ENCODE measurements at places on chromosomes 7 and 10.

GRCh38 chr7:107622429-107622828, 38.2 kb upstream of the SLC26A4 start:
- no peak for DNase-seq

- DNase-seq: no peak
Observed at GRCh38 chr7:112648781-112649180, 141.4 kb downstream of the TMEM168 start.

- DNase-seq: no peak
Observed at GRCh38 chr7:87450706-87451105, 24.8 kb downstream of the ABCB4 start.

- DNase-seq: no peak
Observed at GRCh38 chr10:60446851-60447250, 57.2 kb upstream of the ANK3 start.

DNA sequence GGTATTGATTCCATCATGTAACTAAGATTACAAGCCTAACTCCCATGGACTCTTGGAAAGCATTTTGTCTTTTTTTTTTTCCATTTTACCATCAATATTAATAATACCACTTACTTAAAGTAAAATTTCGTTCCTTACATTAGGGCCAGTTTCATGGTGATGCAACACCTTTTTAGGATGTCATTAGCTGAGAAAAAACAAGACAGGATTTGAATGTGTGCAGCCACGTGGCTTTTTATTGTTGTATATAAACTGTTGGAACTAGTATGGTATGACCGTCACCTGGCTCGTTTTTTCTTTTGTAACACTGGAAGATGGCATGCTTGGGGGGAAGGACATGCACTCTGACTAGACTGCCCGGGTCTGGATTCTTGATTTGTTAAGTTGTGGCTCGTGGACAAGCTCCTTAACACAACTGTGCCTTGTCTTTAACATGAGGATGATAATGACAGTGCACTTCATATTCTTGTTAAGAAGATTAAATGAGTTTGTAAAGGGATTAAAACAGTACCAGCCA, 42.1 kb downstream of the ARHGAP21 start:
- DNase-seq: no peak

DNA sequence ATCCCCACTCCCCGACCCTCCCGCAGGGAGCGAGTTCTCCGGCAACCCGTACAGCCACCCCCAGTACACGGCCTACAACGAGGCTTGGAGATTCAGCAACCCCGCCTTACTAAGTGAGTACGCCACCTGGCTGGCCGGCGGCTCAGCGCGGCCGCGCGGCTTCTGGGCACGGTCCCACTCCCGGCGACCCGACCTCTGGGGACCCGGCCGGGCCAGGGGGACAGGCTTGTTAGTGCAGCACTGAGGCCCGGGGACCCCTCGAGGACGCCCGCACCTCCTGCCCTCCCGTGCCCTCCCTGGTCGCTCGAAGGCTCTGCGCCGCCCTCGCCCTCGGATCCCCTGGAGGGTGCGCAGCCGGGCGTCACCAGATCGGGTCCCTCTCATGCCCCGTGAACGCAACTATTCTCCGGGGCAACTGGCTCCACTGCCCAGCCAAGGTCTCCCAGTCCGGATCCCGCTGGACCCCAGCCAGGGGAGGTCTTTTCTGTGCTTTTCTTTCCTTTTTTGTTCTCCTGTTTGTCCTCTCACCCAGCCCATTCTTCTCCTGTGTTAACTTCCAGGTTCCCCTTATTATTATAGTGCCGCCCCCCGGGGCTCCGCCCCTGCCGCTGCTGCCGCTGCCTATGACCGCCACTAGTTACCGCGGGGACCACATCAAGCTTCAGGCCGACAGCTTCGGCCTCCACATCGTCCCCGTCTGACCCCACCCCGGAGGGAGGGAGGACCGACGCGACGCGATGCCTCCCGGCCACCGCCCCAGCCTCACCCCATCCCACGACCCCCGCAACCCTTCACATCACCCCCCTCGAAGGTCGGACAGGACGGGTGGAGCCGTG, 81.8 kb downstream of the PAX2 start:
- no peak for DNase-seq

- no peak for DNase-seq
Observed at GRCh38 chr10:69807122-69807521, 5.4 kb downstream of the COL13A1 start.

DNA sequence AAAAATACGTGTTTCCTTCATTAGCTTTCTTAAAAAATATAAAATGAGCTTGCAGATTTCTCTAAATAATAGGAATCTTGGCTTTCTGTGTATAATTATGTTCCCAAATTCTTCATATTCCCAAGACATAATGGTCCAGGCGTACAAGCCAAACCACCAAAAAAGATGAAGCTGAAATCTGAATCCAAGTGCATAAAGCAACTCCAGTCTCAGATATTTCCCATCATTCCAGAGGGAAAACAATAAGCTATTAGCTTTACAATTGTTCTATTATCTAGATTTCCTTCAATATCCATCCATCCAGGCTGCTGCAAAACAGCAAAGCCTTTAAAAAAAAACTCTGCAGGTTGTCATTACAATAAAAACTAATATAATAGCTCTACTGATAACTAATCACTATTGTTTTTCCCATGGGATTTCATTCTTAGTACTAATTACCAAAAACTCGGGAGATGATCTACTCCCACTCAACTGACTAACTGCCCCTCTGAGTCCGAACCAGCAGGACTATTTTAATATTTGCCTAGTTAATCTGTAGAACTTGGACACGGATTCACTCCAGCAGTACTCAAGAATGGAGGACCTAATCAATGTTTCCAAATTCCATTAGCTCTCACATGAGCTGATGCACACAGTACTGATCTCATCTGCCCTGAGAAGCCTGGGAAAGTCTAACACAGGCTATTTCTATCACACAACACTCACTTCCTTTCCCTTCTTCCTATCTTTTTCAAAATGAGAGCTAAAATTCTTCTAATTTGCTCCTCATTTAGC, 108.9 kb upstream of the ASAH2 start:
- DNase-seq: no peak
